ENCODE measurements at places on chromosomes 7 and 10. TPM values are rescaled to one million over a fixed set of nuclear protein-coding genes. Genes with fewer than 3 reads are reported as not detected.

VSTM4 gene
- 16.6 TPM for polyA plus RNA-seq

AGAP6 gene
- 13.7 TPM for polyA plus RNA-seq

CUBN gene
- polyA plus RNA-seq: 256 TPM

H2BK1 gene
- polyA plus RNA-seq: not detected

ANKRD61 gene
- polyA plus RNA-seq: 0.58 TPM

AASS gene
- polyA plus RNA-seq: 44.7 TPM

IL6 gene
- not detected for polyA plus RNA-seq

CRYGN gene
- 2.2 TPM for polyA plus RNA-seq

EBLN1 gene
- polyA plus RNA-seq: not detected

CYP26A1 gene
- not detected for polyA plus RNA-seq

HECTD2 gene
- 26.9 TPM for polyA plus RNA-seq

UPF2 gene
- polyA plus RNA-seq: 38.4 TPM

SPDYE5 gene
- polyA plus RNA-seq: 1.0 TPM

SSC4D gene
- polyA plus RNA-seq: 3.1 TPM

UPK3BL2 gene
- 5.0 TPM for polyA plus RNA-seq

COPS6 gene
- polyA plus RNA-seq: 124 TPM

FAM241B gene
- polyA plus RNA-seq: 11.4 TPM

DEPP1 gene
- 8.8 TPM for polyA plus RNA-seq

FGFBP3 gene
- polyA plus RNA-seq: 3.3 TPM

ANXA7 gene
- 103 TPM for polyA plus RNA-seq

PRSS37 gene
- 0.08 TPM for polyA plus RNA-seq

FZD8 gene
- polyA plus RNA-seq: 10.6 TPM

ZNF425 gene
- polyA plus RNA-seq: 8.6 TPM

SAMD9L gene
- 3.2 TPM for polyA plus RNA-seq

TSPAN12 gene
- 201 TPM for polyA plus RNA-seq

CYP26C1 gene
- 0.10 TPM for polyA plus RNA-seq

HNRNPH3 gene
- 409 TPM for polyA plus RNA-seq

SH3PXD2A gene
- polyA plus RNA-seq: 25.6 TPM

HOXA7 gene
- polyA plus RNA-seq: 27.6 TPM

TMEM225B gene
- polyA plus RNA-seq: 2.5 TPM

CYP2C18 gene
- polyA plus RNA-seq: 0.49 TPM

LYZL2 gene
- polyA plus RNA-seq: not detected

BBS9 gene
- polyA plus RNA-seq: 19.3 TPM

GJD4 gene
- 0.08 TPM for polyA plus RNA-seq

ZNF804B gene
- 0.43 TPM for polyA plus RNA-seq

FOXI2 gene
- 1.7 TPM for polyA plus RNA-seq

SPRN gene
- 3.2 TPM for polyA plus RNA-seq

FFAR4 gene
- not detected for polyA plus RNA-seq

UNCX gene
- 6.5 TPM for polyA plus RNA-seq

GDF2 gene
- not detected for polyA plus RNA-seq

MRC1 gene
- polyA plus RNA-seq: 9.9 TPM

CHN2 gene
- 18.3 TPM for polyA plus RNA-seq

BRAF gene
- polyA plus RNA-seq: 22.5 TPM

FEZF1 gene
- not detected for polyA plus RNA-seq

ARHGEF35 gene
- 28.7 TPM for polyA plus RNA-seq

ANKRD22 gene
- polyA plus RNA-seq: 0.54 TPM

Data from right renal cortex interstitium (tissue), 3 donors.